ENCODE measurements at places on chromosomes 12 and 14.

DNA sequence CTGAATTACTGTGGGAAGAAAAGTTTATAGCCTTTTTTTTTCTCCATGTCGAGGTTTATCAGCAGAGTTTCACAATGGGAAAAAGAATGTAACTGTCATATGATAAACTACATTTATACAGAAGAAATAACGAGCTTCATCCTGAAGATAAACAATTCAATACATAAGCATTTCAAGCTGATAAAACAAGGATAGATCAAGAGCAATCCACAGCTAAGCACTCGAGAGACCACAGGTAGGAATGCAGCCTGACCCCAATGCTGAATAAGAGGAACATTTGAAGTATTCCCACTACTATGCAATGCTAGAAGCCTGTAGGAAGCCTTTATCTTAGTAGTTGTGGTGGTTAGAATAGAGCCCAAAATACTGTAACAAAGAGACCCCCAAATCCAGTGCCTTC lies 32.6 kb upstream of the DAAM1 start:
- no peak for DNase-seq

- no peak for DNase-seq
Measured at GRCh38 chr12:75545636-75546035, 34.2 kb upstream of the KRR1 start.

DNA sequence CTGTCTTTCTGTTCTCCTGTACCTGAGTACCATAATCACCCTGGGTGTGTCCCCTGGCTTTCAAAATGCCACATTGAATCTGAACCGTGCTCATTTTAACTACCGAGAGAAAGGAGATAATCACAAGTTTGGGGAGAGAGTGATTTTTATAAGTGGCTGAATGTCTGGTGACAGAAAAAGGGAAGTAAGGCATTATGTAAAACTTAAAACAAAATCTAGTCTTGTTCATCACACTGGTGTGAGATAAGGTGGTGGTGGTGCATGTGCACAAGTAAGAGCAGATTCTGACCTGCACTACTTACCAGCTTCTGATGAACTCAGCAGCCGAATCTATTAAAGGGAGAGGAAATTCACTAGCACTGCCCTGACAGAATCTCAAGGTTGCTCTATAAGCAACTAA lies 56.3 kb downstream of the SPPL3 start:
- no peak for DNase-seq

- DNase-seq: no peak
Measured at GRCh38 chr12:12387501-12387900, 30.6 kb downstream of the BORCS5 start.

- DNase-seq: no peak
Measured at GRCh38 chr12:73361156-73361863, 1089.1 kb downstream of the TRHDE start.

GRCh38 chr14:96979611-96980074 lies 182.5 kb downstream of the VRK1 start:
- DNase-seq: no peak

DNA sequence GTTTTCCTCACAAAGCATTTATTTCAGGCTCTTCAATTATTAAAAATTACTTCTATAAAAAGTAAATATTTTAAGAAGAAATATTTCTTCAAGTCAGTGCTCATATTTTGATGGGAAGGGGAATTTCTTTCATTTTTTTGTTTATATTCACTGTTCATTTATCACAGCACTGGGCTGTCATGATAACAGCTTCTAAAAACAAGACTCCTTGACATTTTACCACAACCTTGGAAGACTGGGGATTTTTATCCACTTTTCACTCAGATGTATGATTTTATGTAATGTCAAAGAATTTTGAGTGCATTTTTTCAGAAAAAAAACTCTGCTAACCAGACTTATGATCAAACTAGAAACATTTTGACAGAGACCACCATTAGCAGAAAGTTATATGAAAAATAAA lies 149.7 kb downstream of the PHLDA1 start:
- DNase-seq: no peak

GRCh38 chr12:2775431-2775830 lies 19.3 kb upstream of the FKBP4 start:
- DNase-seq: no peak

GRCh38 chr14:85416771-85417170 lies 113.2 kb upstream of the FLRT2 start:
- DNase-seq: no peak

DNA sequence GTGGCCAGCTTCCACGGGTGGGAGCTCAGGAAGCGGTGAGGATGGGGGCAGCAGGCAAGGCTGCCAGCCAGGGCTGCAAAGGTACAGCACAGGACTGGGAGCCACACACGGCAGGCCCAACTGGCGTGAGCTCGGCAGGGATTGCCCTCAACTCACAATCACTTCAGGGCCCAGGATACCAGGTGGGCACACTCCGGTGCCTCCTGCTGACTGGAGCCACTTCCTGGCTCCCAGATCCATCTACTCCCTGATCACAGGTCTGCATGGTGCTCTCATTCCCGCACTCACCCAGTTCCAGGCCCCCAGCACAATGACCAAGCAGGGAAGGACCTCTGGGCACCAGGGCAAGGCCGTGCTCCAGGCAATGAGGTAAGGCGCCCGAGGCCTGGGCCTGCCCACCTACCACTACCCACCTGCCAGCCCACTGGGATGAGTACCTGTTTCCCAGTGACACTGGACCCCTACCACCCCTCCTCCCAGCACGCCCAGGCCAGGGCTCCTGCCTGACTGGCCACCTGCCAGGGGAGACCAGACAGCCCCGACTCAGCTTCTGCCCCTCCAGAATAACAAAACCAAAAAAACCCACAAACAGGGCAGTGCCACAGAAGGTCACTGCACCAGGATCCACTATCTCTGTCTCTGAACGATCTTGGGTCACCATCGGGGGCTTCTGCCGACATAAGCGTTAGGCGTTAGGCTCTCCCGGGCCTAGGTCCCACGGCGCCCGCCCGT lies 1.8 kb downstream of the JAG2 start:
- no peak for DNase-seq

- no peak for DNase-seq
Measured at GRCh38 chr14:68768316-68768715, 24.6 kb downstream of the ZFP36L1 start.

GRCh38 chr12:59375633-59376032 lies 220.2 kb upstream of the SLC16A7 start:
- no peak for DNase-seq

GRCh38 chr14:102320033-102320660 lies 601 bp downstream of the ZNF839 start:
- DNase-seq: no peak

GRCh38 chr12:82659343-82660207 lies 27.1 kb upstream of the TMTC2 start:
- DNase-seq: no peak

DNA sequence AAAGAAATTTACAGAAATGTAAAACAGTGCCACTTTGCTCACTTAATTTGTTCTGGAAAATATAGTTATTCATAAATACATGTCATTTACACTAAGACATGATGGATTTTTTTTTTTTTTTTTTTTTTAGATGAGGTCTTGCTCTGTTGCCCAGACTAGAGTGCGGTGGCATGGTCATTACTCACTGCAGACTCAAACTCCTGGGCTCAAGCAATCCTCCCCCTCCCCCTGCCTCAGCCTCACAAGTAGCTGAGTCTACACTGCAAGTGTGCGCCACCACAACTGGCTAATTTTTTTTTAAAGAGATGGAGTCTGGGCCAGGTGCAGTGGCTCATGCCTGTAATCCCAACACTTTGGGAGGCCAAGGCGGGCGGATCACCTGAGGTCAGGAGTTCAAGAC lies 101.2 kb downstream of the PPP2R5C start:
- DNase-seq: no peak

DNA sequence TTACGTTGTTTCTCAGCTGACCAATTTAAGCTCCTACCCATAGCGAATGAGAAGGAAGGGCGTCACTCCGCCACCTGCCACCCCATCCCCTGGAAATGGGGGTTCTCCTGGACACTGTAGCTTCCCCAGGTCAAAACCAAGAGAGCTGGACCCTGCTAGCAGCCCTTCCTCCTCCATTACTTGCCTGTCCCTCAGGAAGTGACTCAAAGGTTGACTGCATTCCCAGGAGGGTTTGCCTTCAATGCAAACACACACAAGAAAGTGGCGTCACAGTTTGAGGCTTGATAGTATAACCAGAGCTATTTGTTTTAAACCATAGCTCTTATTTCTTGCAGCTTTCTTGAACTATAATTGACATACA lies 79.1 kb downstream of the KCNK13 start:
- no peak for DNase-seq

DNA sequence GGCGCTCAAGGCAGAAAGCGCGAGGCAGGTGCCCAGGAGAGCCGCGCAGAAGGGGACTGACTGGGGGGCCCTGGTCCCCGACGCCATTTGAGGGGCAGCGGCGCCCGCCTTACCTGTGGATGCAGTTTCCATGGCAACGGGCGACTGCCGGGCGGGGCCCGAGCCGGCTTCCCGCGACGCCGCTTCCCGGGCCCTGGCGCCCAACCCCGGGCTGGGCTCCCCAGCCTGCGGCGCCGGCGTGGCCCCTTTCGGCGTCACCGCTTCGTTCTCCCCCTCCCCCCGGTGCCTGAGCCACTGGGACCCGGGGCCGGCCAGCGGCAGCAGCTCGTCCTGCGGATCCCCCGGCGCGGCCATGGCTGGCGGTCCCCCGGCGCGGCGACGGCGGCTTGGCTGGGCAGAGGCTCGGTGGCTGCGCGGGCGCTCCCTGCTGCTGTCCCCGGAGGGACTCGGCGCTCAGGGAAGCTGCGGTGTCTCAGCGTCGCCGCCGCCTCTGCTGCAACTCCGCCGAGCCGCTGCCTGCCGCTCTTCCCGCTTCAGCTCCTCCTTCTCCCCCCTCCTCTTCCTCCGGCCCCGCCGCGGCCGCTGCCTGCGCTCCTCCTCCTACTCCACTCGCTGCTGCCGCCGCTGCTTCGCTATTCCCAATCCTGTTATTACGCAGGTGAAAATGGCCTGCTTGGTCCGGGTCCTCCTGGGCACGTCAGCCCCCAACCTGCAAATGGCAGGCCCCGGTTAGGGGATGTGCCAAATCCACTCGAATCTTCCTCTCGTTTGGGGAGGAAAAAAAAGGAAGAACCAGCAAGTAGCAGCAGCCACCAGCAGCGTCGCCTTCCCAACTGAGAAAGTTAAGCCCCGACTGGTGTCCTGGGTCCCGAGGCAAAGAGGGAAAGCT lies at the start of gene RTN1:
RTN1 (minus strand) TSS at position 500 of the 889 bp plus-strand sequence; CDS start at position 354, 146 bp downstream.
- DNase-seq: no peak

DNA sequence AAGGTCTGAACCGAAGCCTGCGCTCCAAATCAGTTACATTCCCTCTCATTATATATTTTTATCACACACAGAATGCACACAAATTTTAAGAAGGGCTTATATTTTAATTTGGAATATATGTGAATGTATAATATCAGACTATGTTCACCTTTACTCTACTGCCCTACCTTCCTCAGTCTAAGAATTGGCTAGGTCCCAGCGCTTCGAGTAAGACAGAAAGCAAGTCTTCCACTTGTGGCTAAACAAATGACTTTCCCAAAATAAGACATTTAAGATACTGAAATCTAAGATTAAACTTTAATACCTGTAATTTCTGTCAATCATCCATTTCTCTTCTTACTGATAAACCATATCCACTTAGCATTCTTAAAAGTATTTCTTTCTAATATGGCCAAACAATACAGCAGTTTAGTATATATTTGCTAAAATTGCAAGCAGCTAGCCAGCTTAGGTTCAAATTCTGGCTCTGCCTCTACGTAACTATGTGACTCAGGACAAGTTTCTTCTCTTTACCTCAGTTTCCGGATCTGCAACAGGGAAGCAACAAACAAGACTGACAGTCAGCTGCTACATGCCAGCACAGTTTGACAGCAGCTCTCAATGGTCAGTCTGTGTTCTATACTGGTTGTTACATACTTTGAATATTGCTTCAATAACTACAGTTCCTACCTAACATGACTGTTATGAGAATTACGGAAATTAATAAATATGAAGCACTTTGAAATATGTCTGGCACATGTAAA lies 2.0 kb downstream of the INTS13 start:
- no peak for DNase-seq

DNA sequence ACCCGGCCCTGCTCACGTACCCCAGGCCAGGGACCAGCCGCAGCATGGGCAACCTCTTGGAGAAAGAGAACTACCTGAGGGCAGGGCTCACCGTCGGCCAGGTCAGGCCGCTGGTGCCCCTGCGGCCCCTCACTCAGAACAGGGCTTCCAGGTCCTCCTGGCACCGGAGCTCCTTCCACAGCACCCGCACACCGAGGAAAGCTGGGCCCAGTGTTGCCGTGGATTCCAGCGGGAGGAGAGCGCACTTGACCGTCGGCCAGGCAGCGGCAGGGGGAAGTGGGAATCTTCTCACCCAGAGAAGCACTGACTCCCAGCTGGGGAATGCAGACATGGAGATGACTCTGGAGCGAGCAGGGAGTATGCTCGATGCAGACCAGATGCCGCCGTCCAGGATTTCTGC lies 7.9 kb upstream of the VAMP1 start:
- DNase-seq: no peak

DNA sequence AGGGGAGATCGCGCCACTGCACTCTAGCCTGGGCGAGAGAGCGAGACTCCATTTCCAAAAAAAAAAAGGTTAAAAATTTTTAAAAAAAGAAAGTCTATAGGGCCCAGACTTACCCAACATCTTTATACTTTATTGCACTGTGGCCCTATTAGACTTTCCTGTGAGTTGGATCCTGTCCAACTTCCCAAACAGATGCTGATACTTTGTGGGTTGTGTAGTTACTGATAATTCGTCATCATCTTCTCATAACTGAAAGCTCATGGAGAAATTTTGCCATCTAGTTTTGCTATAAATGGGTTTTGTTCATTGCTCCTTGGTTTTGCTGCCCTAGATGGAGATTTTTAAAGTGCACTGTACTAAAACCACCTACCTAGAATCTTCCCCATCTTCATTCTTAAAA lies 31.1 kb downstream of the APOBEC1 start:
- no peak for DNase-seq

- DNase-seq: no peak
Measured at GRCh38 chr12:117577122-117577657, 215.8 kb upstream of the NOS1 start.

DNA sequence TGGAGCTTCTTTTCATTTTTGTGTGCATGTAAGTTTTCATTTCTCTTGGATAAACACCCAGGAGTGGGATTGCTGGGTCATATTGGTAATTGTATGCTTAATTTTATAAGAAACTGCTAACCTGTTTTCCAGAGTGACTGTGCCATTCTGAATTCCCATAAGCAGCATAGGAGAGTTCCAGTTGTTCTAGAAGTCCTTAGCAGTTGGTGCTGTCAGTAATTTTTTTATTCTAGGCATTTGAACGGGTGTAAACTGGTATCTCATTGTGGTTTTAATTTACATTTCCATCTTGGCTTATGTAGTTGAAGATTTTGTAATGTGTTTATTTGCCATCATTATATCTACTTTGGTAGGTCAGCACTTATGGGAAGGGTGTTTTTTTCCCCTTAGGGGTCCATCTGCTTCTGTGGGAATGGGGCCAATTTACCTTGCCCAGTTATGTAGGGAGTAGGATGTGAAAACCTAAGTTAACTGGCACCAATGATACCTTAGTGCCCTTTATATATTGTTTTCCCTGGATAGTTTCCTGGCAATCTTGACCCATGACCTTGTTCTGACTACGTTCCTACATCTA lies 202.9 kb downstream of the AKAP6 start:
- no peak for DNase-seq

- no peak for DNase-seq
Measured at GRCh38 chr12:88580051-88580871, at the start of gene KITLG. Gene KITLG (minus strand): TSS chr12:88580471. CDS start chr12:88580278, 193 bp downstream.
